ENCODE measurements at places on chromosomes 5 and 9.

DNA sequence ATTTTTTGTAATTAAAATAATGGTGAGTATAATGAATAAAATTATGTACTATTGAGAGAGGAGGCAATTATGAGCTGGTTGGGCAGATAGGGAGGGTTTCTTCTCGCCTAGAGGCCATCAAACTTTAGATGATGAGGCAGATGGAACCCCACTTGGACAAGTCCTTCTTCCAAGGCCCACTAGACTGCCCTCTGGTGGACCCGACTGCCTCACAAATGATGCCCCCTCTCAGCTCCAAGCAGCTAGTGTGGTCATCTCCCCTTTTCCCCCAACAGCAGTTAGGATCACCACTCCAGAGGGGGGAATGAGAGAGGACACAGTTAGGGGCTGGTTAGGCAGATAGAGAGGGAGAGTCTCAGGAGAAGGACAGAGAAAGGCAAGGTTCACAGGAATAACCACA, 348.0 kb upstream of the CDH18 start:
- no peak for DNase-seq

DNA sequence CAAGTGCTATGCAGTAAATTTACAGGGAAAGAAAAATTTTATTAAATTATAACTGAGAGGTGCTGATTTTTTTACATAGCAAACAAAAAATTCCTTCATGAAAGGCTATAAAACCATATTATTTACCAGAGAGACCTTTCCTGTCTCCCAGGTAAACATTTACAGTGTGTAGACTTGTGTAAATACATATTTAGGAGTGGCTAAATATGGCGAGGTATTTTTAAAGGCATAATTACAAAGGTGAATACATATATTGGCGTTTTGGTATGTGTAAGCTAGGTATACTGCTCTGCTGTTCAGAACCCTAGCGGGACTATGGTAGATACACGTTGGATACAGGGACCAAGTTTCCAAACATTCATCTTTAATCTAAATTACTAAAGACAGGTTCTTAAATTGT, 170.6 kb upstream of the MEF2C start:
- no peak for DNase-seq

DNA sequence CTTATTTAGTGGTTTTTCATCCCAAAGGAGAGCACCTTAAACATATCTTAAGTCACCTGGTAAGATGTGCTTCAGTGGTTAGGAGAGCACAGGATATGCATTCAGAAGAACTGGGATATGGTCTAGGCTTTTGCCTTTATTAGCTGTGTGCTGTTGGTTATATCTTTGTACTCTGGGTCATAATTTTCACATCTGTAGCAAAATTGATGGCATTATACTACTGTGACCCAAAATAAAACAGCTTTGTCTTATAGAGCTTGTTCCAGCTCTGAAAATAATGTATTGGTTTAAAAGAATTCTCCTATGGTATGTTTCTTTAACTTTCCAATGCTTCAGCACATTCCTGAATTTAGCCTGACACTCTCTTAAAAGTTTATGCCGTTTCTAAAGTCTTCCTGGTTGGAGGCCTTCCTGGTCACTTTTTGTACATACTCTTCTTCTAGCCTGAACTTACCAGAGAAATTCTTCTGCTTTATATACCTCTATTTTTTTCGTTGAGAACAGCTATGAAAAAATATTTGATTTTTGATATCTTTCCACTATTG, 337.1 kb upstream of the MPDZ start:
- no peak for DNase-seq

DNA sequence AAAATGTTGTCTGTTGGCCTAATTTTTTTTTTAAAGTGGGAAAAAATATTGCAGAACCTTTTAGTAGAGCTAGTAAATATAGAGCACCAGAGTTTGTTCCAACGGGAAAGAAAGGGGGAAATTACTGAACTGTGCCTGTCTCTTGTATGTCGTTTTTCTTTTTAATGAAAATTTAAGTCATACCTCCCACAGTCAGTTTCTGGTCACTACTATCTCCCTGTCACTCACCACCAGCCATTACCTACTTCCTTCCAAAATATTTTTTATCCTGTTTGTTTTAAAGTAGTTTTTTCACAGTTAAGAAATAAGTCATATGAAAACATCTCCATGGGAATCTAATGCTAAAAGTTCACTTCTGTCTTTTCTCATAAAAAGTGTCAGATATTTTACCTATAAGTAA, 21.3 kb downstream of the GPR151 start:
- DNase-seq, result no peak

- DNase-seq, result no peak
Observed at GRCh38 chr9:98900725-98901124, 43.0 kb upstream of the COL15A1 start.

GRCh38 chr9:91837981-91838731, 111.9 kb downstream of the ROR2 start:
- DNase-seq, result no peak

GRCh38 chr9:121837113-121837961, 185.9 kb downstream of the DAB2IP start:
- DNase-seq, result no peak

- DNase-seq, result no peak
Observed at GRCh38 chr5:68830377-68830898, 263.4 kb upstream of the SLC30A5 start.

DNA sequence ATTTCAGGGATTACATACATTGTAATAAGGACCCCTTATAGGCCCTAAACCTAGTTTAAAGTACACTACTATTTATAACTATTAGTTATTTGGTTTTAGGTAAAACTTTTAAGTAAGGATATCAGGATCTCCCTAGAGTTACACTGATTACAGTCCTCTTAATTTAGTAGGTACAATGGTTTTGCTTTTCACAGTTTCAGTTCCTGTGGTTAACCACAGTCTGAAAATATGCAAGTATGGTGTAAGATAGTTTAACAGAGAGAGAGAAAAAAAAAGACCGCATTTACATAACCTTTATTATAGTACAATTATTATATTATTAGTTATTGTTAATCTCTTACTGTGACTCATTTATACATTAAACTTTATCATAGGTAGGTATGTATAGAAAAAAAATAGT, 725.3 kb upstream of the PTPRD start:
- no peak for DNase-seq

DNA sequence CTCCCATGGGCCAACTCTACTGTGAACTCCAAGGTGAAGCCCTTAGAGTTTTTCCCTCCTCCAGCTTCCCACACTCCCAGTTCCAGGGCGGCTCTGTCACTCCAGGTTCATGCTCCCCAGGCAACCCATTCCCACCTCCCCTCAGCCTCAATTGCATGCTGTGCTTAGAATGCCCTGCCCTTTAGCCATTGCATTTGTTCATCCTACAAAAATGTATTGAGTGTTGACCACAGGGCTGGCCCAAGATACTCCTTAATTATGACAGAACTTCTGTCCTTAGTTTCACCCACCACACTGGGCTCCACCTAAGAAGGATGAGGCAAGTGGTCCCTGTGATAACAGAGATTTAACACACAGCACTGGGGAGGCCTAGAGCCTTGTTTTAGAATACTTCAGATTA, 236.1 kb downstream of the ADAMTSL1 start:
- DNase-seq, result no peak

DNA sequence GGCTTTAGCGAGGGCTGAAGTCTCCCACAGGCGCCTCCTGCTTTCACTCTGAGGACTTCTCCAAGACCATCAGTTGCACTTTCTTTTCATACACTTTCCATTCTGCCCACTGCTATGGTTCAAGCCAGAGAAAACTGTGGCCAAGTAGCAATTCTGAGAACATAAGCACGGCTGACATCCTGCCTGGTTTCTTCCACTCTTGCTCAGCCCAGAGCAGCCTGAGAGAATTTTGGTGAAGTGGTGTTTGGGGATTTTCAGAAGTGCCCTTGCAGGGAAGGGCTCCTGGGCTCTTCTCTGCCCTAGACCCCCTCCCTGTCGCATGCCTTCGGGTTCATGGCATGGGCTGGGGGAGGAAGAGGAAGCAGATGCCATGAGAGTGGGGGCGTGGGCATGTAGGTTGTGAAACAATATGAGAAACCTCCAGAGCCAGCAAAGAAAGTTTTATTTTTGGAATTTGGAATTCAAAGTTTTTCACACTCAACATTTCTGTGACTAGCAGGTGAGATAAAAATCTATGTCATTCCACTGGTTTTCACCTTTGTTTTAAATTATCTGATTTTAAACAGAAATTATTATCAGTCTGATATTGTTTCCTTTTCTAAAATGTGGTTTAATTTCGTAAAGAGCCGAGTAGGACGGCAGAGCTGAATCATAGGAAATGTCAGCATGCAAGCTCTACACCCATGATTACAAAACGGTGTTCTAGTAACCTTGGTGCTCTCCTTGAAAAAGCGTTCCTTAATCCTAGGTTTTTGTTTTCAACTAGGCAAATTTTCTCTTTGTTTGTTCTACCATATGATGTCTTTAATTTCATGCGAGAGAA, 27.8 kb upstream of the TNFSF8 start:
- DNase-seq, result no peak

DNA sequence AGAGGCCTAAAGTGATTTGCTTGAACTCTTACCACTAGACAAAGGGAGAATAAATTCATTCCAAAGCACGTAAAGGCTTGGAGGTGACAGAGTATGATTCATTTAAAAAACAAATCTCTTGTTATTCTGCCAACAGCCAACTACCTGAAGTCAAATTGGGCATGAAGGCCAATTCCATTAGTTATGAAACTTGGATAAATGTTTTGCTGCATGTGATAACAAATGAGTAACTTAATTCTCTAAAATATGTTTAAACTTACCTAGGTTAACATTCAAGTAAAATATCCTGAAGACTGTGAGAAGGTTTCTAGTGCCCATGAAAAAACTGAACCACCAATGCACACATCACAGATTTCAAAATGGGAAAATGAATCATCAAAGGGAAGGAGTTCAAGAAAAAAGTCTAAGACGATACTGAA, 120.1 kb upstream of the TSLP start:
- no peak for DNase-seq

- DNase-seq, result no peak
Observed at GRCh38 chr5:138274189-138274853, at the start of gene GFRA3. TSS of gene GFRA3 (minus strand) at chr5:138274621. CDS start at chr5:138274424, 197 bp downstream.

DNA sequence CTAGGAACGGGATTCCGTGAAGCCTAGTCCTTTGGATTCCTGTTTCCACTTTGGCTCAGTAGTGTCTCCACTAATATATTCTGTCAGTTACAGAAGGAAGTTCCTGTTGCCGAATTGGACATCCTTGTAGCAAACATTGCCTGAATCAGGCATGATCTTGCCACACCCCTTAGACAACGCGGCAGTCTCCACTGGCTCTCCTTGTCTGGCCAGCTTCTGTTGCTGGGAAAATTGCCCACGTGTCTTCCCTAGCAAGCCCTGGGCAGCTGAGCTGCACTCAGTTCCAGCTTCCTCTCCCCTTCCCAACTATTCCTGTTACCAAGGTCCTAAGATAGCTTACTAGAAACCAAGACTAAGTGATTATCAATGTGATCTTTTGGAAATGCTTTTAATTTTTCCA, 316.6 kb upstream of the RIOK2 start:
- DNase-seq, result no peak

DNA sequence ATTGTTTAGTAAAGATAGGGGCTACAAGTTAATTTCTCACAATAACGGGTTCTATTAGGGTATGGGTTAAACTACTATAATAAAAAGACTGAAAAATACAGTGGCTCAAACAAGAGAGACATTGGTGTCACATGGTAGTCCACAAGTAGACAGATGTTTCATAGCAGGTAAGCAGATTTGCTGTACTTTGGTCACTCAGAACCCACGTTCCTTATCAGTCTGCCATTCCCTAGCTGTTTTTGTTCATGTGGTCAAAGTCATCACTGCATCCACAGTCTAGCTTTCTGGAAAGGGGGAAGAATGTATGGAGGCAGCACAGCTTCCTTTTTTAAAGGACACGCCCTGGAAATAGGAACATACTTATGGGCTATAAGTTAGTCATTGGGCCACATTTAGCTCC, 73.0 kb downstream of the SLC12A2 start:
- DNase-seq, result no peak

- no peak for DNase-seq
Observed at GRCh38 chr5:19619571-19619970, 368.4 kb downstream of the CDH18 start.

DNA sequence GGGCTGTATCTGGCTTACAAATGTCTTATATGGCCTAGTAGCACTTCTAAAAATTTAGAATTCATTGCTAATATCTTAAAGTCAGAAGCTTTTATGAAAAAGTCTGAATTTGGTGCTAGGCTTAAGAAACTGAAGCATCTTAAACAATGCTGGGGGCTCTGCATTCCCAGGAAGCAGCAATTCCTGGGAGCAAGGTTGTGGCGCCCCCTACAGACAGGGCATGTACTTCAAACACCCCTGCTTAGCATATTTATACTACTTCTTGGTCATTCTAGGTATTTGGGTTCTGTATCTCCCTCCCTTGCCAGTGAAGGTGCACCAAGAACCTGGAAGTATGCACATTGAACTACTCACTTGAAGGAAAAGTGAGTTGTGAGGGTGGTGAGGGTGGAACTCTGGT, 64.6 kb upstream of the GRIA1 start:
- no peak for DNase-seq

DNA sequence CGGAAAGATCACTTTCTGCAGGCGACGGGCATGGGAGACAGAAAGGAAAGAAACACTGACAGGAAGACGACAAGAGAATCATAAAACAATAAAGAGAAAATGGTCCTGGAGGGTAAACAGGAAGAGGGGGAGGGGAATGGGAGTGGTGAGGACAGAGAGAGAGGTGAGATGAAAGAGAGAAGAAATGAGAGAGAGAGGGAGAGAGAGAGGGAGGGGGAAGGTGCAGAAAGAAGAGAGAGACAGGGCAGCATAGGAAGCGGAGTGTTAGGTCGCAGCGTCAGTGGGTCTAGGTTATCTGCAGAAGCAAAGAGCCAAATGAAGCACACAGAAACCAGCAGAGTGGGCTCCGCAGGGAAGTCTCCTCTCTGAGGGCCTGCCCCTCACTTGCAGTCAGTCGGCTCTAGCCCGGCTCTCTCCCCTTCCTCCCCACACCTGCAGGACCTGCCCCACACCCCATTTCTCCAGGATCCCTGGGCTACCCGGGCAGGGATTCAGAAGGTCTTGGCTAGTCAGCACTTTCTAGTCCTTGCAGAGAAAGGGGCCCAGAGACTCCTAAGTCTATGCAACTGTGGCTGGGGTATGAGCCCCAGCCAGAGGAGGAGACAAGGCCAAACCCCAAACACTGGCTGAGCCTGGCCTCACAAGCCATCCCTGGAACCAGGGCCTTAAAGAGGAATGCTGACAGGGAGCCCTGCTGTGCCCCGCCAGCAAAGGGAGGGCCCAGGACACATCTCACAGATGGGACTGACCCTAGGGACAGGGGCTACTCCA, 29.7 kb upstream of the MEIKIN start:
- DNase-seq, result no peak

DNA sequence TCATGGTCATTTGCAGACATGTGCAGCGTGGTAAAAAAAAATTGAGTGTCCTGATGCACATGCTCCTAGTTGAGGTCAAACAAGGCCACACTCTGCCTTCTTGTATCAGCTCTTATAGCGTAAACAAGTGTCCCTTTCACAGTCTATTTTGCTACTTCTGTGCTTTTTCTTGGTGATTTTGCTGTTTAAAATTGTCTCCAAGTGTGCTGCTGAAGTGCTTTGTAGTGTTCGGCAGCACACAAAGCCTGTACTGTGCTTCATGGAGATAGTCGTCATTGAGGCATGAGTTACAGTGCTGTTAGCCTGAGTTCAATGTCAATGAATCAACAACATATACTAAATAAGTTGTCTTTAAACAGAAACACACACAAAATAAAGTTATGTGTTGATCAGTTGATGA, 690.4 kb upstream of the MEF2C start:
- no peak for DNase-seq

Data from immature natural killer cell (primary cell).